Stimulated activated CD4-positive, alpha-beta T cell treated with anti-CD3 and anti-CD28 coated beads, Interleukin-15, amount 100 ng/mL, for 24 hours (primary cell): ENCODE measurements at places on chromosomes 12 and 14.

GRCh38 chr14:89575386-89576061 lies 158.5 kb upstream of the FOXN3 start:
- no peak for DNase-seq

GRCh38 chr14:88904864-88905263 lies 80.4 kb downstream of the TTC8 start:
- no peak for DNase-seq

DNA sequence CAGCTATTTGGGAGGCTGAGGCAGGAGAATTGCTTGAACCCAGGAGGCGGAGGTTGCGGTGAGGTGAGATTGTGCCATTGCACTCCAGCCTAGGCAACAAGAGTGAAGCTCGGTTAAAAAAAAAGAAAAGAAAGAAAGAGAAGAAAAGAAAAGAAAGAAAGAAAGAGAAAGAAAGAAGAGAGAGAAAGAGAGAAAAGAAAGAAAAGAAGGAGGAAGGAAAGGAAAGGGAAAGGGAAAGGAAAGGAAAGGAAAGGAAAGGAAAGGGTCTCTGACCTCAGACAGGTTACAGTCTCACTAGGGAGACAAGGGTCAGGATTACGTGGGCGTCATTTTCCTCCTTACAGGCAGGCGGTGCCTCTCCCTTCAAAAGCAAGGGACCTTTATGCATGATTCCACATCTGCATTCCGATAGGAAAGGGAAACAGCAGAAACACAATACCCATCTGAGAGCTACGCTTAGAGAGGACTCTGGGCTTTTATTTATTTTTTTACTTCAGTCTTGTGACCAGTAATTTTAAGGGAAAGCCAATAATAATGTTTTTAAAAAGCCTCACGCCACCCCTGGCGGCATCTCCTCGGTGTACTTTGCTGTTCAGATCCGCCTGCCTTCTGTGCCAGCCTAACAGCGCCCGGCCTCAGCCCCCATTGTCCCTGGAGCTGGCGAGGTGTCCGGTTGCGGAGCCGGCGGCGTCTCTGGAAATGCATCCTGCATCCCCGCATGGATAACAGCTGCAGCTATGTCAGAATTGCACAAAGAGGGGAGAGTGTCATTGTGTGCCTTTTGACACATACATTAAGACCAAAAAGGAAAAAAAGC lies 945 bp upstream of the HIP1R start:
- DNase-seq = peak; percentile 25

DNA sequence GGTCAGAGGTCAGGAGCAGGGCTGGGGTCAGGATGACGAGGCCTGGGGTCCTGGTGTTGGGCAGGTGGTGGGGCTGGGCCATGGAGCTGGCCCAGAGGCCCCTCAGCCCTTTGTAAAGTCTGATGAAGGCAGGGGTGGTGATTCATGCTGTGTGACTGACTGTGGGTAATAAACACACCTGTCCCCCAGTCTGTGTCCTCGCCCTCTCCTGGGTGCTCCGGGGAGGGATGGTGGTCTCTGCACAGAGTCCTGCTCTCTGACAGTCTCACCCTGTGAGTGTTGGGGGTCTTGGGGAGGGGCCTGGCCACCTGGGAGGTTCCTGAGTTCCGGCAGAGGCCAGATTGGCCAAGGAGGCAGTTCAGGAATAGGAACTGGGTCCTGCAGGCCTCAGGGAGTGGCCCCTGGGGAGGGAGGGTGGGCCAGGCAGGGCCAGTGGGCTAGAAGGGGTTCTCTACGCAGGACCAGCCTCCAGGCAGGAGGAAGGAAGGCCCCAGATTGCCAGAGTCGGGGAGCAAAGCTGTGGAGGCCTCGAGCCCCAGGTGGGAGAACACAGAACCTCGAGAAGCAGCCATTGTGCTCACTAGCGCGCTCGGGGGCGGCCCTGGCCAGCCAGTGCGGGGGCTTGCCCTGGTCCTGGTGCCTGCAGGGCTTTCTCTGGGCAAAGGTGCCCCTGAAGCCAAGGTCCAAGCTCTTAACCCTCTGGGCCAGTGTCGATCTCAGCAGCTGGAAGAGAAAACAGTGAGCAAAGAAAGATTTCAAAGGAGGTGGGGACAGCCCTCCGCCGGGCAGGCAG lies 14.4 kb downstream of the ACADS start:
- no peak for DNase-seq

- DNase-seq = no peak
These were observed 22.0 kb upstream of the TSPAN9 start for GRCh38 chr12:3055026-3055703.

DNA sequence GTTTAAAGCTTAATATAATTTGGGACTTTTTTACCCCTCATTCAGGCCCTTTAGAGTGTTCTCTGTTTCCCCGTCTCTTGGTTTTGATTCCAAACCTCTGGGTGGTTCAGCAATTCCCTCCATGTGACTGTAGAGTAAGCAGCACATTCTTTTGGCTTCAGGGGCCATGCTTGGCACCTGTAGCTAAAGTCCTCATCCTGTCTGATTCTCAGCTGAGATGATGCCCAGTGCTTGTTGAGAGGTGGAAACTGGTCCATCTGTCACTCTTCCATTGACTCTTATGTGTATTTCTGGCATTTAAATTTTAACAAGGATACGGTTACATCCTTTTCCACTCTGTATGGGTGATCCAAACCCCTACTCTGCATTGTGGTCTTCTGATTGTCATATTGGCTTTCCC lies 127.1 kb downstream of the DIO2 start:
- no peak for DNase-seq

DNA sequence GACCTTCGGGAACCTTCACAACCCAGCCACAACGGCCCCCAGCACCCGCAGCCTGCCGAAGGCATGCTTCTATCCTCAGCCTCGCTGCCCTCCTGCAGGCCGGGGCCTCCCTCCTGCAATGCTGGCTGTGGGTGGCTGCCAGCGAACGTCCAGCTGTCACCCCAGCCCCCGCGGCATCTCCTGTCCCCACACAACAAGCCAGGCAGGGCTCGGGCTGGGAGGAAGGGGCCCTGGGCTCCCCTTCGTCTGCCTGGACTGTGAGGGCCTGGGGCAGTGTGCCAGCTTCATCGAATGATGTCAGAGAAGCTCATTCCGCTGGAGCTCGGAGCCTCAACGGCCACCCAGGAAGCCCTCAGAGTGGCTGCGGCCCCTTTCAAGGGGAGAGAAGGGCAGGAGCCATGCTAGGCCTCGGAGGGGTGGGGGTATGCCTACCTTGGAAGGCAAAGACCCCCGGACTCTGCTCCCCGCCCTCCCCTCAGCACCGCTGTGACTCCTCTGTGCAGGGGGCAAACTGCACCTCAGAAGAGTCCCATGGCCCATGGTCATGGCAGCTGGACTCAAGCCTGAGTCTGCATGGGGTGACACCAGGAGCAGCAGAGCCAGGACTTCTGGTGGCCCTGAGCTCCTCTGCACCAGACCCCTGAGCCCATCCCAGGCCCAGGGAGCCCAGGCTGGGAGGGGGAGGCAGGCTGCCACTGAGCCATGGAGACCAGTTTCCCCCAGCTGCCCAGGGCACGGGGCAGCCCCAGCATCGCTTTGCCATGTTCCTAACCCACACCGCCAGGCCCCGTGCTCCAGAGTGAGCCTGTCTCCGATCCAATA lies 24.7 kb upstream of the C14orf180 start:
- no peak for DNase-seq

DNA sequence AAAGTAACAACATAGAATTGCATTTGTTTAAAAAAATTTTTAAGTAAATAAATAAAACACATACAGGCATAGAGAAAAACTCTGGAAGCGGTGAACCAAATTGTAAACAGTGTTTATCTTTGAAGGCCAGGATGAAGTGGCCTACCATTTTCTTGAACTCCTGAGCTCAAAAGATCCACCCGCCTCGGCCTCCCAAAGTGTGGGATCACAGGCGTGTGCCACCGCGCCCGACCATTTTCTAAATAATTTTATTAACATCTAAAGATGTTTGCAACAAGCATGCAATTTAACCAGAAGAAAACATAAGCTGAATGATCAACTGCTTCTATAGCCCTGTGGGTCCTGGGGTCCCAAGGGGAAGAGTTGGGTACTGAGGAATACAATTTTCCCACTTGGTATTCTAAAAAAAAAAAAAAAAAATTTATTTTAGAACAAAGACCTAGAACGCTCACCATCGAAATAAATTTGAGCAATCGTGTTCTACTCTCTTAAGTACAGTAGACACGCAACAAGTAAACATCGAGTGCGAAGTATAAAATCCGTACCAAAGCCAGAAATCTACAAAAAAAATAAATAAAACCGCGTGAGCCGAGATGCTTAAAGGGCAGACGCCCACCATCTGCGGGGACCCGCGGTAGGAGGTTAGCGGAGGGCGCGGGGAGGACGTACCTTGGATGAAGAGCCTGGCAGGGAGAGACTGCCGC lies 484 bp downstream of the MIS18BP1 start:
- peak; percentile 46 for DNase-seq

DNA sequence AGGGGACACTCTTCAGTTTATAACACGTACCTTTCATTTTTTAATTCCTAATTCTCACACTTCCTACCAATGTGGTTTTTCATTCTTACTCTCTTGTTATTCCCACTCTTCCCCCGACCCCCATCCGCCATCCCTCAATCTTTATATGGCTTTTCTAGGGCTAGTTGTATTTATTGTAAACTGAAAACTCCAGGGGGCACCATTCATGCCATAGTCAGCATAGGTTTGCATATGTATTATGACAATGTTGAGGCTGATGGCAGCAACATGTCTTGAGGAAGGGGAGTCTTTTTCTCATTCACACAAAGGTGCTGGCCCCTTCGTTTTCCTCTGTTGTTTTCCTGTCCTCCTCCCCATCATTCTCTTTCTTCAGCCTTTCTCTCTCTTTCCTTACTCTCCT lies 27.7 kb upstream of the LTA4H start:
- DNase-seq = no peak

DNA sequence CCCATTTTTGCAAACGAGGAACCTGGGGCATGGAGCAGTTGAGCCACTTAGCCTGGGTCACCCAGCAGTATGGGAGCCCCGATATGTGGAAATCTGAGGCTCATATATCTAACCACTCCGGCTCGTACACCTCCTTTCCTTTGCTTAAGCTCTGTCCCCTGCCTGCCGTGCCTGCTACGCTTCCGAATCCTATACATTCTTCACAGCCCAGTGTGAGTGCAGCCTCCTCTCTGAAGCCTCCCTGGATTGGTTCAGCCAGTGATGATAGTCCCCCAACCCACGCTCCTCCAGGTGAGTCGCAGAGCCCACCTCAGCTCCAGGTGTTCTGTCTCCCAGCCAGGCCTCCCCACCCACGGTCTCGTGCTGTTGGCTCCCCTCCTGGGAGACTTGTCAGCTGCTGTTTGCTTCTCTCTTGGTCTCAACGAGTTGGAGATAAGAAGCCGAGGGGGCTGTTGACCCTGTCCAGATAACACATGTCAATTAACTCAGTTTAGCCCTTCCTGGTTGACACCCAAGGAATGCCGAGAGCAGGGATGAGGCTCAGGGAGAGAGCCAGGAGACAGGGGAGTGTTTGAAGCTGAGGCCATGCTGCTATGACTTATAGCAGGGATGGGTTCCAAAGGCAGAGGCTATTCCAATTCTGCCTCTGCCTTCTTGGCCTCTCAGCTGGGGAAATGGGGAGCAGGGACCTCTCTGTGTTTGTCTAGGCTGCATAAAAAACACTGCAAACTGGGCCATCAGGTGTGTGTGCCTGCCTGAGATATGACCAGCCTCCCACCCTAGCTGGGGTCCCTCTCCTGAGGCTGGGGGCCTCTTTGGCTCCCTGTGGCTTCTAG lies 19.0 kb downstream of the SDSL start:
- DNase-seq = no peak

- no peak for DNase-seq
These were observed 97.6 kb upstream of the SCAF11 start for GRCh38 chr12:46087916-46088439.

- DNase-seq = no peak
These were observed 8.6 kb upstream of the SMOC1 start for GRCh38 chr14:69870613-69871012.

- DNase-seq = no peak
These were observed 73.2 kb upstream of the MDM1 start for GRCh38 chr12:68405343-68405781.

- DNase-seq = no peak
These were observed 70.3 kb upstream of the CHST11 start for GRCh38 chr12:104386461-104386860.

DNA sequence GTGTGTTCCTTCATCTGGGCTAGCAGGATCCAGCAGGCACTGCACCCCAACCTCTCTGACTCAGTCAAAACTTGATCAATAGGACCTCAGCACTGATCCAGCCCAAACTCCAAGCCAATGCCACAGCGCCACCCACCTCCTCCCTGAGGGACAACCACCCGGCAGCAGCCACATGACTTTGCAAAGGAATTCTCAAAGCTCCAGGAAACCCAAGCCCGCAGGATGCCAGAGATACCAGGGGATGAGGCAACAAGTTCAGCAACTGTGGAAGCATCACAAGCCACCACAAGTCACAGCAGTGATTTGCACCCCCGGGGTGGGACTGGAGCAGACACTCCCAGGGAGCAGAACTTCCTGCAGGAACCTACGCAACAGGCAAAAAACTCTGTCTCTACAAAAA lies 37.3 kb downstream of the ACTN1 start:
- DNase-seq = no peak

DNA sequence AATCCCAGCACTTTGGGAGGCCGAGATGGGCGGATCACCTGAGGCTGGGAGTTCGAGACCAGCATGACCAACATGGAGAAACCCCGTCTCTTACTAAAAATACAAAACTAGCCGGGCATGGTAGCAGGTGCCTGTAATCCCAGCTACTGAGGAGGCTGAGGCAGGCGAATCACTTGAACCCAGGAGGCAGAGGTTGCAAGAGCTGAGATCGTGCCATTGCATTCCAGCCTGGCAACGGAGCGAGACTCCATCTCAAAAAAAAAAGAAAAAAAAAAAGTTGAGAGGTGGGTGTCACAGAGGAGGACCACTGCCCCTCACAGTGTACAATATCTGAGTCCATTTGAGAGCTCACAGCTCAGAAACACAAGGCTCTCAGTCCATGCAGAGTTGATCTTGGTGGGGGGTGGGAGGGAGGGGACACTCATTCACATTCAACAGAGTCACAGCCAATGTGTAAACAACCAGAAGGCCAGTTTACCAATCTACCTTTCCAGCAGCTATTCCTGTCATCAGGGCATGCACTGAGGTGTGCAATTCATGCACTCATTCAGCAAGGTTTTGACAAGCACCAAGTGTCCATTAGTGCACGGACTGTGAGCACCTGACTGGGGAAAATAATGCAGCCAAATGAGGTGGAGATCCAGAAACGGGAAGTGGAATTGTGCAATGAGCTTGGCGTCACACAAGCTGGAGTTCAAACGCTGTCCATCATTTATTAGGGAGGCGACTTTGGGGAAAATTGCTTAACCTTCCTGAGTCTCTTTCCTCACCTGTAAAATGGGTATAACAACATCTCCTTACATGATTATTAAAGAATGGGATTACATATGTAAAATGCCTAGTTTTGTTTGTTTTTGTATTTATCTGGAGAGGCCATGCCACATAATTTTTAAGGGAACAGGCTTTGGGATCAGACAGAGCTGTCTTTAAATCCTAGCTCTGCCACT lies 4.4 kb upstream of the EIF5 start:
- no peak for DNase-seq

DNA sequence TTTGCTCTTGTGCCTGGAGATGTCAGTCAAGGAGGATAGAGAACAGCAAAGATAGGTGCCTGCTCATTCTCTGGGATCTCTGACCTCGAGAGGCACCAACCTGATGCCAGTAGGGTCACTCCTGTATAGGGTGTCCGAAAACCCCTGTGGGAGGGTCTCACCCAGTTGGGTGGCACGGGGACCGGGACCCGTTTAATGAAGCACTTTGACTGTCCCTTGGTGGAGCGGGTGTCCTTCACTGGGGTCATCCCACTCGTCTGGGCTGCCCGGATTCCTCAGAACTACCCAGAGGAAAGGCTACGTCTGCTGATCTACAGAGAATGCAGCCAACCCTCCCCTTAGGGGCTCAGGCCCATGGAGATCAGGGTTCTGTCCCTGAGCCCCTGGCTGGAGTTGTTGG lies 157.6 kb downstream of the CAPZA3 start:
- DNase-seq = no peak
